ENCODE measurements at places on chromosomes 11 and 22.
A peak's percentile ranks its signal among the peaks of the same experiment; 100 is the strongest.

GRCh38 chr11:65918211-65919140 lies at the start of gene C11orf68:
Gene C11orf68 (minus strand): TSS chr11:65919062. CDS start chr11:65919031, 31 bp downstream.
- H3K36me3 ChIP-seq, result peaks cover 17% of the 10 kb centered on the region
- peak within 1 kb of the TSS; percentile 82 for H3K4me3 ChIP-seq
- H3K27ac ChIP-seq, result peak within 1 kb of the TSS; percentile 93
- DNase-seq, result peak; percentile 50
- H3K27me3 ChIP-seq, result no peaks in the 10 kb centered on the region

DNA sequence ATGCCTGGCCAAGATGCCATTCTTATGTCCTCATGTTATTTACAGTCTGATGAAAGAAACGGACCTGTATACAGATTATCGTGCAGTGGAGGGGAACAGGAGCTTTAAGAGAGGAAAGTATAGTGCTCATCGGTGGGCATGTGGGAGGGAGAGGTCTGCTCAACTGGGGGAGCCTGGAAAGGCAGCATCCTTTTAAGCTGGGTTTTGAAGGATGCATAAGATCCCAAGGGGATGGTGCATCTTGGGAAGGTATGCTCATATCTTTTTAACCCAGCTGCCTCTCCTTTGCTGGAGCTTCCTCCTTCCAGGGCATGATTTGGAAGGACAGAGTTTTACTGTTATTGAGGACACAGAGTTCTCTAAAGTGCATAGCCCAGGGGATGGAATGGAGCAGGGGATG lies 34.8 kb downstream of the MIAT start:
- no peak overlapping the region for H3K27ac ChIP-seq
- H3K27me3 ChIP-seq, result no peaks in the 10 kb centered on the region
- H3K4me3 ChIP-seq, result no peak overlapping the region
- 0 out of 2 replicates have a peak, but pooled peaks cover 5% of the 10 kb centered on the region for H3K36me3 ChIP-seq
- no peak for DNase-seq
- H3K4me1 ChIP-seq, result no peaks in the 10 kb centered on the region

DNA sequence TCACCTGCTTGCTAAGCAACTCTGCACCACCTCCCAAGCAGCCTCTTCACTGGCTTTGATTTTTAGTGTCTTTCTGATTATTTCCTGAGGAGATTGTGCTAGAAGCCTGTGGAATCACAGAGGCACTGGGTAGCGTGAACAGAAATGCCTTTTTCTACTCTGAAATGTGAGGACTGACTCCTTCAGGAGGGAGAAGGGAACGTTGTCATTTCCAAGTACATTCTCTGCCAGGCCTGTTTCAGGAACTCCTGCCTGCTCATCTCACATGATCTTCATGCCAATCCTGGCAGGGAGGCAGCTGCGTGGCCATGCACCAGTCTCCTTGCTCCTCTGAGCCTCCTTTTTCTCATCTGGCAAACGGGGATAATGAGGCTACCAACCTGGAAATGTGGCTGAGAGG lies 49.8 kb upstream of the PRDM11 start:
- no peak for DNase-seq
- peaks cover 12% of the 10 kb centered on the region for H3K27me3 ChIP-seq
- H3K4me3 ChIP-seq, result no peak overlapping the region

- no peak overlapping the region for H3K4me3 ChIP-seq
- no peaks in the 10 kb centered on the region for H3K36me3 ChIP-seq
- no peak overlapping the region for H3K27ac ChIP-seq
- no peak for DNase-seq
Measured at GRCh38 chr22:33451866-33452469, 393.8 kb upstream of the SYN3 start.

DNA sequence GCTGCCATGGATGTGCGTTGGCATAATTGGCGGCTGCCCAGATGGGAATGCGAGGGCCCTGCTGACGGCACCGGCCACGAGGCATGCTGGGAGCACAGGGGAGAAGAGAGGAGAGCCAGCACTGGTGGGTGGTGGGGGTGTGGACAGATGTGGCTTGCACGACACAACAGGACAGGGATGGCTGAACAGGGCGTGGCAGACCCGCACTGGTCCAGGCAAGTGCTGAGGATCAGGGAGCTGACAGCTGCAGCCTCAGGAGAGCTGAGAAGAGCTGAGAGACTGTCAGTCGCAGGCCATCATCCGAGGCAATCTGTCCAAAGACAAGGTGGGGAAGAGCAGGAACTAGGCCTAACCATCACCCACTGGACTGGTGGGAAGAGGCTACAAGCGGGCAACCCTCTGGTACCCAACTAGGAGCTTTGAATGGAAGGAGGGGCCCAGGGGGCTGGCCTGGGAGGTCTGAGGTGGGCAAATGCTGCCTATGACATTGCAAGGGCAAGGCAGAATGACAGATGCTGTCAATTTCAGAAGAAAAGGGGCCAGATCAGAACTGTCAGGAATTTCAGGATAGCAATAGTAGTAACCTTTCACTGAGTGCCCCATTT lies 2.4 kb downstream of the GNB1L start:
- DNase-seq, result no peak
- peaks cover 10% of the 10 kb centered on the region for H3K36me3 ChIP-seq
- no peaks in the 10 kb centered on the region for H3K27me3 ChIP-seq
- peaks cover 64% of the 10 kb centered on the region for H3K4me1 ChIP-seq

GRCh38 chr22:22968366-22968765 lies 80.8 kb downstream of the IGLL5 start:
- no peak for DNase-seq
- H3K4me3 ChIP-seq, result no peak overlapping the region

DNA sequence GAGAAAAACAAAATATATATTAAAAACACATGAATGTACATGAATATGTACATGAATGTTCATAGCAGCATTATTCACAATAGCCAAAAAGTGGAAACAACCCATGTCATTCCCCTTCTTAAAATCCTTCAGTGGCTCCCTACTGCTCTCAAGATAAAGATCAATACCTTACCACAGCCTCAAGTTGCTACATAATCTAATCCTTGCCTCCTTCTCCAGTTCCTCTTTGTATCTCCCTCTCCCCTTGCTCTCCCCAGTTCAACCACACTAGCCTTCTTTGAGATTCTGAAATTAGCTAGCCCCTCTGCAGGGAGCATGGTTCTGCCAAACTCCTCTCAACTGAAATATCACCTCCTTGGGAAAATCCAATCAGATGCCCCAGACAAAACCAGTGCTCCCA lies 28.1 kb downstream of the MTMR2 start:
- H3K27me3 ChIP-seq, result no peaks in the 10 kb centered on the region
- H3K4me1 ChIP-seq, result no peaks in the 10 kb centered on the region
- no peaks in the 10 kb centered on the region for H3K36me3 ChIP-seq
- no peak overlapping the region for H3K27ac ChIP-seq

GRCh38 chr11:124736736-124737135 lies 3.0 kb upstream of the NRGN start:
- no peaks in the 10 kb centered on the region for H3K27me3 ChIP-seq
- peaks cover 18% of the 10 kb centered on the region for H3K4me1 ChIP-seq
- H3K27ac ChIP-seq, result no peak overlapping the region
- no peak overlapping the region for H3K4me3 ChIP-seq
- H3K36me3 ChIP-seq, result no peaks in the 10 kb centered on the region
